ENCODE measurements at places on chromosomes 12 and 14. TPM values are rescaled to one million over a fixed set of nuclear protein-coding genes. Genes with fewer than 3 reads are reported as not detected.

The DBX2 gene
- not detected for total RNA-seq

The C3AR1 gene
- 5.9 TPM for total RNA-seq

The PRMT5 gene
- 56.8 TPM for total RNA-seq

The GNPNAT1 gene
- 15.8 TPM for total RNA-seq

DNA sequence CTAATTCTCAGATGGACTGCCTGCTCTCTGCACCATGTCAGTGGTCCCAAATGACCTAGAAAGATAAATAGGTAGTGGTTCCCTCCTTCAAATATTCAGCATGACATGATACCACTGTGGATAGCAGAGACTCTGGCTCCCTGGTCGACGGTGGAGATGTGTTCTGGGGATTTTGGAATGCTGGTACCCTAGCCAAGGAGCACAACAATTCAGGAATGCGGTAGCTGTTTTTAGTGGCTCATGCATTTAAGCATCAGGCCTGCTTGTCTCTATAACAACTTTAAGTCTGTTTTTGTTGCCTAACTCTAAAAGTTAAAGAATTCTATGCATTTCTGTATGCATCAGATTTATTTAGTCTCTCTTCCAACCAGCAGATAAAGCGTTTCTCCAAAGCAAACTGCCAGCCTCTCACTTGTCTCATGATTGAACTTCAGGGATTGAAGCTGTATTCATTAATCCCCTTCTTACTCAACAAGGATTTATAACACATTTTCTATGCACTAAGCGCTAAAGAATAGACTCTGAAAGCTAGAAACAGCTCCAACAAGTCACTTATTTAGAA is 164.9 kb upstream of the BMP4 start:
- DNase-seq, result no peak

DNA sequence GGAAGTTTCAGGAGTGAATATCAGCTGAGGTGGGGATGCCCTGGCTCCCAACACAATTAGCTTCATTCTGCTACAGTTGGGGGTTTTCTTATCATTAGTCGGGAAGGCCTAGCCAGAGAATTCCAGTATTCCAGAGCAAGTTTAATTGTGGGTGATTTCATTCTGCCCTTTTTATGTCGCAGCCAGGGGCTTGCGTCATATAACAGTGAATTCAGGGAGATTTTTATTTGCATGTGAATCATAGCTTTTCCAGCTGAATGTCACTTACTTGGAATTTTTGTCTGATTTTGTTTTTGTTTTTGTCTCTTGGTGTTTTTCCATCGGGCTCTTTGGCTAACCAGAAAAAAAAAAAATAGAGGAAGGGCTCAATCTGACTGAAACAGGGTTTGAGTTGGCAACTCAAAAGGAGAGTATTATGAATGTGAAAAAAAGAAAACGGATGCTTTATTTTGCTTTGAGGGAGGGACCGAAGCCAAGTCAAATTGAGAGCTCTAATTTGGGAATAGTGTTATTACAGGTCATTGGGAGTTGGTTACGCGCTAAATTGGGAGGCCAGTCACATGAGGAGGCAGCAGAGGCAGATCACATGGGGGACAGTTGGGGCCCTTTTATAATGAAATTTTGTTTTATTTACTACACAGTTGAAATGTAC is 119.4 kb downstream of the SAMD4A start:
- no peak for DNase-seq

- no peak for DNase-seq
These were observed 39.3 kb downstream of the CCDC177 start for GRCh38 chr14:69535230-69535848.
